Activated T-helper 1 cell treated with anti-CD3 and anti-CD28 coated beads, Interleukin-2, amount 50 U/mL, for 16 hours (primary cell): ENCODE measurements at places on chromosomes 13 and 19.

DNA sequence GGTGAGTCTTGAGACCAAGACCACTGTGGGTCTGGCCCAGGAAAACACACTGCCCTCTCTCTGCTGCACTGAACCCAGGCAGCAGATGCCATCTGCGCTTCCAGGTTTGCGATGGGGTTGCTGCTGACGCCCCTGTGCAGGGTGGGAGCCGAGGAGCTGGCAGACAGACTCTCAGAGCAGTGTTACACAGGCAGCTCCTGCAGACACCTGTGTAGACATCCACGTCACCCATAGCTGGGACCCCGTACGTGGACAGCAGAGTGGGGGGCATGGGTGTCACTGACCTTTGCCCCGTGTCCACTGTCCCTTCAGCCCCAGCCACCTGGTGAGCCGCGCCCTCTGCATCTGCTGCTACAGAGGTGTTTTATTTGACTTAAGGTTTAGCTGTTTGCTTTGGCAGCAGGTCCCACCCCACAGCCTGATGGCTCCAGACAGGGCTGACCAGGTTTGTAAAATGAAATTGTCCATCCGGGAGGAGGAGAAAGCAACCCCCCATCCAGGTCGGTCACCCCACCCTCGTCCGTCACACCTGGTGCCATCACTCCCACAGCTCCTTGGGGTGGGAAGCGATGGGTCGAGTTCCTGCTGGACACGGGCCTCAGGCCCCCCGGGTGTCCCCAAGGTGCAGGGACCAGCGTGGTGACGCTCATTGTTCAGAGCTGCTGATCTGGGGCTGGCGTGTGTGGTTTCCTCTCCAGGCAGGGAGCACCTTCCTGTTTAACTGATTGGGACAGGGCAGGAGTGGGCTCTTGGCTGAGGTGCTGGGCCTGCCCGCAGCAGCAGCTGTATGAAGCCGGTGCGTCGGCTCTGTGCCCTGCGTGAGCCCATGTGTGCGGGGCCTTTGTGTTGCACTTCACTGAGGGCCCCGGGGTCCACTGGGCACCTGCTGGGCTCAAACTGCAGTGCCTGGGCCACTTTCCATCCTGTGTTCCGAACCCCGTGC is 28.4 kb downstream of the MCF2L start:
- no peak for DNase-seq

DNA sequence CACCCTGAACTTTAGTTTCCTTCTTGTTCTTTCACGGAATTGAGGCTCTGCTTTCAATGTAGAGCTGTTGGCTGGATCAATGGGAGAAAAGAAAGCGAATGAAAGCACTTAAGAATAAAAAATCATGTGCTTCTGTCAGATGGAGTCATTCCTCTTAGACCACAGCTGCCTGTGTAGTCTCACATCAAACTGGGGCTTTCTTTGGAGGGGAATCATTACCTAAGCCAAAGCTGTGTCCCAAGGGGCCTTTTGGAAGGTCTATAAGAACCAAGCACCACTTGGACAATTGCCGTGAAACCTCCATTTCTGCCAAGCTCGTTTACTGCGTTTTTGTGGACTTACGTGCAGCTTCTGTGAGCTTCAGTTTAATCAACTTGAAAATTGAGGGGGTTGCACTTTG is 44.2 kb upstream of the RNF113B start:
- DNase-seq: no peak

- DNase-seq: no peak
Measured at GRCh38 chr19:17074634-17075034, 618 bp downstream of the HAUS8 start.

DNA sequence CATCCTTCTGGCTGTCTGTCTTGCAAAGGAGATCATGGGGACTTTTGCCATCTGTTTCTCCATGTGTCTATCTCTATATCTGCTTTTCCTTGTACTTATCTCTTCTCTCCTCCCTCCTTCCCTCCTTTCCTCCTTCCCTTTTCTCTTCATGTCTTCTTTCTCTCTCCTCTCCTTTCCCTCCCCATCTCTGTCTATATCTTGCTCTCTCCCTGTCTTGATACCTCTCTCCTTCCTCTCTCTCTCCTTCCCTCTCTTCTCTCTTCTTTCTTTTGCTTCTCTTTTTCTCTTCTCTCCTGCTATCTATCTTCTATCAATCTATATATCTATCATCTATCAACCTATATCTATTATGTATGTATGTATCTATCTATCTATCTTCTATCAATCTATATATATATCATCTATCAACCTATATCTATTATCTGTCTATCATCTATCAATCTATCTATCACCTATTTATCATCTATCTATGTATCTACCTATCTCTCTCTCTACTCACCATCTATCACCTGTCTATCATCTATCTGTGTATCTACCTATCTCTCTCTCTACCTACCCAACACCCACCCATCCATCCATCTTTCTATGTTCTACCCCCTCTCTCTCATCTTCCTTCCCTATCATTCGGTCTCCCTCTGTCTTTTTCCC is 27.5 kb downstream of the SPTBN4 start:
- DNase-seq: no peak
